ENCODE measurements at places on chromosomes 16 and 17.

DNA sequence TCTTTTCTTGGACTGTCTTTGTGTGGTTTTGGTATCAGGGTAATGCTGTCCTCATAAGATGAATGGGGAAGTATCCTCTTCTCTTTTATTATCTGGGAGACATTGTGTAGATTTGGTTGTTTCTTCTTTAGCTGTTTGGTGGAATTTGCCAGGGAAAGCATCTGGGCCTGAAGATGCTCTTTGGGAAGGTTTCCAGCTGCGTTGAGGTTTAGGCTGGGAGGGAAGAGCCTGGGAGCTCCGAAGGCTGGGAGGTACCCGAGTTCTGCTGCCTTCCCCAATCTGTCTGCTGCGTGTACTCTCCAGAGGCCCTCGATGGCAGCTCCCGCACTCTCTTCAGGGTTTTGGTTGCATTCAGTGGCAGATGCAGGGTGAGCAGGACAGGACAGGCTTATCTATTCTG lies 25.6 kb upstream of the CRISPLD2 start:
- no peak for DNase-seq
- H3K4me3 ChIP-seq = no peak overlapping the region
- no peaks in the 10 kb centered on the region for H3K27me3 ChIP-seq
- H3K27ac ChIP-seq = no peak overlapping the region
- H3K4me1 ChIP-seq = no peaks in the 10 kb centered on the region
- H3K36me3 ChIP-seq = no peaks in the 10 kb centered on the region

- no peaks in the 10 kb centered on the region for H3K36me3 ChIP-seq
- DNase-seq = no peak
- peaks cover 51% of the 10 kb centered on the region for H3K27me3 ChIP-seq
- peaks cover 2% of the 10 kb centered on the region for H3K4me1 ChIP-seq
- no peak overlapping the region for H3K4me3 ChIP-seq
Observed at GRCh38 chr17:1907216-1907631, 77.4 kb downstream of the RPA1 start.

DNA sequence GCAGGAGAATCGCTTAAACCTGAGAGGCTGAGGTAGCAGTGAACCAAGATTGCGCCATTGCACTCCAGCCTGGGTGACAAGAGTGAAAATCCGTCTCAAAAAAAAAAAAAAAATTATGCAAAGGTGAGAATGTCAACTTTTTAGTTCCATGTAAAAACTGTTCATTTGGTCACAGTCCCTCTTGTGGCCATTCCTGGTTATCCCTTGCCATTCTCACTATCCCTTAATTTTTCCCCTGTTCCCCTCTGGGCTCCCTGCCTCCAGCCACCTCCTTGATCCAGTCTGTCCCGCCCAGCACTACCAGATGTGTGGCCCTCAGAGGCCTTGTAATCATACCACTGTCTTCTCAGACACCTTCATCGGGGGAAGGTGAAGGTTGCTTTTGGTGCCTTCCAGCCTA lies 23.4 kb downstream of the DCAF7 start:
- H3K27me3 ChIP-seq = no peaks in the 10 kb centered on the region
- no peak overlapping the region for H3K4me3 ChIP-seq
- H3K4me1 ChIP-seq = peaks cover 27% of the 10 kb centered on the region
- no peak overlapping the region for H3K27ac ChIP-seq
- peaks cover 6% of the 10 kb centered on the region for H3K36me3 ChIP-seq
- DNase-seq = no peak

DNA sequence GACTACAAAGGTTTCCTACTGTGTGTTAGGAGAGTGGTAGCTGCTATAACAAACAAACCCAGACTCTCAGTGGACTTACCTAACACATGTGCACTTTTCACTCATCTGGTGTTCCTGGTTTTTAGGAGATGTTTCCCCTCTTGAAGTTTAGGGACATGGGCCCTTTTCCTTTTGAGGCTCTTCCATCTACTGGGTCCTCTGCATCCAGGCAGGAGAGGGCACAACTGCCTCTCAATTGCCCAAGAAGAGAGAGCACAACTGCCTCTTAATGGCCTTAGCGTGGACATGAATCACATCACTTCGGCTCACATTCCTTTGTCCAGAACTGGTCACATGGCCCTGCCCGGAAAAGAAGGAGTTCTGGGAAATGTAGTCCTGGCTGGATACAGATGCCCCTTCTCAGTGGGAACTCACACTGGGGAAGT lies 9.8 kb upstream of the TNRC6C start:
- H3K4me3 ChIP-seq = no peak overlapping the region
- H3K27me3 ChIP-seq = peaks cover 6% of the 10 kb centered on the region
- no peaks in the 10 kb centered on the region for H3K36me3 ChIP-seq
- H3K4me1 ChIP-seq = no peaks in the 10 kb centered on the region
- DNase-seq = no peak

GRCh38 chr17:16818821-16819683 lies 129.0 kb downstream of the CCDC144A start:
- no peaks in the 10 kb centered on the region for H3K27me3 ChIP-seq
- no peak overlapping the region for H3K4me3 ChIP-seq
- H3K36me3 ChIP-seq = no peaks in the 10 kb centered on the region

GRCh38 chr17:49993423-49994060 lies 1.5 kb downstream of the DLX3 start:
- peak overlapping the region; percentile 56 for H3K4me3 ChIP-seq
- peaks cover 46% of the 10 kb centered on the region for H3K27me3 ChIP-seq
- H3K36me3 ChIP-seq = no peaks in the 10 kb centered on the region

GRCh38 chr16:4776141-4776705 lies 9.3 kb upstream of the ZNF500 start:
- no peaks in the 10 kb centered on the region for H3K36me3 ChIP-seq
- no peaks in the 10 kb centered on the region for H3K4me1 ChIP-seq
- H3K27me3 ChIP-seq = no peaks in the 10 kb centered on the region
- no peak overlapping the region for H3K27ac ChIP-seq

DNA sequence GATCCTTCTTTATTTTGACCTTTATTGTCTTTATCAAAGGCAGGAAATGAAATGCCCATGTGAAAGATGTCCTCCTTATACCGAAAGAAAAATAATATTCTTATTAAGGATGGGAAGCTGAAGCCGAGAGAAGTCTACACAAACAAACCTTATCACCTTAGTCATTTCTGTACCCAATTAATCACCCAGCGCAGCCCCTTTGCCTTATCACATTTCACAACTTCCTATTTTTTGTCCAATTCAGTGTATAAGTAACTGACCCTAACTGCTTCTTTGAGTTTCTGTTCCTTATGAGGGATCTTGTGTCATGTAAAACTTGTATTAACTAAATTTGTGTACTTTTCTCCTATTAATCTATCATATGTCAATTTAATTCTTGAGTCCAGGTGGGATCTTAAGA lies 16.4 kb upstream of the CCL23 start:
- no peak overlapping the region for H3K27ac ChIP-seq
- no peak overlapping the region for H3K4me3 ChIP-seq
- peaks cover 24% of the 10 kb centered on the region for H3K27me3 ChIP-seq
- no peaks in the 10 kb centered on the region for H3K36me3 ChIP-seq
- no peaks in the 10 kb centered on the region for H3K4me1 ChIP-seq
- no peak for DNase-seq

DNA sequence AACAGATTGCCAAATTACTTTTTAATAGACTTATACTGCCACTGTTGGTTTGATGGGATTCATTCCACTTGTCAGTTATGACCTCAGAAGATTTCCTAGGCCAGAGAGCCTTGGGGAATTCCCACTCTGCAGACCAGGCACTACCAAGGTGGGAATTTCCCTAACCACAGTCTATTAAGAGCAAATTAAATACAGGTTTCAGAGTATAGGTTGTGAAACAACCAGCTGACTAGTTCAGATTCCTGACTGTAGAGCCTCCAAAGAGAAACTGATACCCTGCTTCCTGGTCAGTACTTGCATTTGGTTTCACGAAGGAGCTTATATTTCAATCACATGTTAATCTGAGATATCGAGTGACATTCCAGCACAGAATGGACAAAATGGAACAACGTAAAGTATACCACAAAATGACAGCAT lies 186.5 kb downstream of the STX8 start:
- H3K4me3 ChIP-seq = no peak overlapping the region
- peaks cover 25% of the 10 kb centered on the region for H3K36me3 ChIP-seq
- H3K4me1 ChIP-seq = peaks cover 8% of the 10 kb centered on the region

GRCh38 chr17:78731904-78732303 lies 50.2 kb downstream of the CYTH1 start:
- no peak for DNase-seq
- H3K4me3 ChIP-seq = no peak overlapping the region
- no peaks in the 10 kb centered on the region for H3K27me3 ChIP-seq
- peaks cover 4% of the 10 kb centered on the region for H3K36me3 ChIP-seq
- peak overlapping the region; percentile 74 for H3K27ac ChIP-seq

DNA sequence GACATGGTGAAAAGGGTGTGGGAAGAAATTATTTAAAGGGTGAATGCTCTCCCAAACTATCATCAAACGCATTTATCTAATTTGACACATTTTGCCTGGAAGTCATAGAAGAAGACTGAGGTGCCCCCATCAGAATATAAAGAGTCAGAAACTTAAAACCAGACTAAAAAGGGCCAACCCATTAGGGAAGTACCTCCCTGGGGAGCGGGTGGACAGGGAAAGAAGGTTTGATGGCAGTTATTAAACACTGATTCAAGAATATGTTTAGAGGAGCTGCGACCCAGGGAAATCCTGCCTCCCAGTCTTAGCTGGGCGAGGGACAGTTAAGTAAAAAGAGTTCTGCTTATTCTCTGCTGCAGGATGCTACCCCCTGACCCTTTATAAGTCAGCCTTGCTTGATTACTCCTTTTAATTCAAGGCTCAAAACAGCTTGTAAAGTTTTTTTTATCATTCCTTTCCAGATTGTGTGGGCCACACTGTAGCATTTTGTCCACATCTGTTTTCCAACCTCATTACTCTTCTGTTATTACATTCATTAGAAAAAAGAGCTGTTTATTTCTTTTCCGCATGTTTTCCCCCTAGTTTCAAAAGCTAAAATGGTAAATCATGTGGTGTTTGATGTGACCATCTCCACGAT lies 138.5 kb upstream of the TBX2 start:
- no peak for DNase-seq
- no peak overlapping the region for H3K4me3 ChIP-seq
- H3K4me1 ChIP-seq = no peaks in the 10 kb centered on the region

- H3K36me3 ChIP-seq = peaks cover 45% of the 10 kb centered on the region
- peak overlapping the region; percentile 96 for H3K27ac ChIP-seq
- H3K4me1 ChIP-seq = peaks cover 26% of the 10 kb centered on the region
- H3K27me3 ChIP-seq = no peaks in the 10 kb centered on the region
- H3K4me3 ChIP-seq = peak overlapping the region; percentile 92
Observed at GRCh38 chr16:31700530-31701388, 172.8 kb upstream of the ZNF267 start.

DNA sequence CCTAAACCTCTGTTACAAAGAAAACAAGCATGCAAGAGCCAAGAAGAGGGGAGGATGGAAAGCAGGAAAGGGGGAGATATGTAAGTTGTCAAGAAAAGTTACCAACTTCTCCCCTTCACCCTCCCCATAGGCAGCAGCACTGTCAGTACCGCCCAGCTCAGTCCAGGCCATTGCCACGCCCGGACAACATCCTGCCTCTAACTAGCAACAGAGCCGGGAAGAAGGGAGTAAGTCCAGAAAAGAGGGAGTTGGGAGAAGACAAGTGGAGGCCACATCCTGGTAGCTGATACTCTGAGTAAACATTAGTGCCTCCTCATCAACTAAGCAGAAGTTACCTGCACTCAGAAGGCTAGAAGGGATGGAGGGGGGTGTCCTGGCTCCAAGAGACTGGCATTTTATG lies 113.6 kb downstream of the SMG6 start:
- peaks cover 30% of the 10 kb centered on the region for H3K4me1 ChIP-seq
- DNase-seq = no peak
- no peaks in the 10 kb centered on the region for H3K27me3 ChIP-seq
- no peak overlapping the region for H3K4me3 ChIP-seq
- H3K36me3 ChIP-seq = peaks cover 27% of the 10 kb centered on the region

DNA sequence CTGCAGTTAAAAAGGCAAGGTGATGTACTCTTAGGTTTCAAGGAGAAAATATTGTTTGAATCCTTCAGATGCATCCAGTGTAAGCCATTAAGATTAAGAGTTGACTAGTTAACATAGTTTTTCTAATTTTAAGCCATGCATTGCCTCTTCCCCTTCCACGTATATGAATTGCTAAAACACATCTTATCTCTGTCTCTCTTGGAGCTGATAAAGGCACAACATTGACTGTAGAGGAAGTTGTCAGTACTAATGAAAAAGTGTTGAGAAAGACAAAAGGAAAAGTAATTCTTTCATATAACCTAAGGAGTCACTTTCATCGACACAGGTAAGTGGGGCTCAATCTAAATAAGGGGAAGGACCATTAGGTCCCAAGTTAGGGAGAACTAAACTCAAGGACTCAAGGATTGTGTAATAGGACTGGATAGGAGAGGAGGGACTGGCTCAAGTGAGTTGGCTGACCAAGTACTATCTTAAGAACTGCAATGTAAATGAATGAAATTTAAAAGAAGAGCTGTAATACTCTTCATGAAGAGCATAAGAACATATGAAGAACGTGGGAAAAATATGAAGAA lies 55.6 kb downstream of the GRB7 start:
- no peak for DNase-seq
- H3K27me3 ChIP-seq = no peaks in the 10 kb centered on the region
- peak overlapping the region; percentile 84 for H3K27ac ChIP-seq
- peak overlapping the region; percentile 22 for H3K4me3 ChIP-seq

- H3K4me3 ChIP-seq = no peak overlapping the region
- peaks cover 18% of the 10 kb centered on the region for H3K27me3 ChIP-seq
- peaks cover 4% of the 10 kb centered on the region for H3K4me1 ChIP-seq
- H3K27ac ChIP-seq = no peak overlapping the region
- H3K36me3 ChIP-seq = no peaks in the 10 kb centered on the region
Observed at GRCh38 chr16:66575060-66575459, 4.2 kb upstream of the CMTM2 start.

- H3K36me3 ChIP-seq = no peaks in the 10 kb centered on the region
- H3K27me3 ChIP-seq = no peaks in the 10 kb centered on the region
- peak overlapping the region; percentile 78 for H3K27ac ChIP-seq
- H3K4me1 ChIP-seq = peaks cover 28% of the 10 kb centered on the region
- H3K4me3 ChIP-seq = peak overlapping the region; percentile 97
Observed at GRCh38 chr16:12801511-12802042, 2.1 kb downstream of the CPPED1 start.

GRCh38 chr17:78838574-78839005 lies 2.0 kb downstream of the USP36 start:
- peak overlapping the region; percentile 86 for H3K4me3 ChIP-seq
- peaks cover 35% of the 10 kb centered on the region for H3K4me1 ChIP-seq
- no peak for DNase-seq
- H3K36me3 ChIP-seq = peaks cover 44% of the 10 kb centered on the region
- H3K27me3 ChIP-seq = no peaks in the 10 kb centered on the region
- H3K27ac ChIP-seq = peak overlapping the region; percentile 93
